ENCODE measurements at places on chromosomes 3 and 15. TPM values are rescaled to one million over a fixed set of nuclear protein-coding genes. Genes with fewer than 3 reads are reported as not detected.

The THRB gene
- 46.3 TPM for total RNA-seq

The FOXB1 gene
- total RNA-seq, result not detected

The BTLA gene
- not detected for total RNA-seq

The ZNF502 gene
- 6.6 TPM for total RNA-seq

The TP63 gene
- 0.49 TPM for total RNA-seq

The COL8A1 gene
- 726 TPM for total RNA-seq

The BHLHE40 gene
- total RNA-seq, result 71.2 TPM

The ARPC4 gene
- 236 TPM for total RNA-seq

The DUOX1 gene
- total RNA-seq, result 1.5 TPM

The EPHB1 gene
- 1.5 TPM for total RNA-seq

The SCN11A gene
- total RNA-seq, result under 0.01 TPM

The SAMD7 gene
- total RNA-seq, result not detected

The RLBP1 gene
- total RNA-seq, result not detected

The OR5K2 gene
- not detected for total RNA-seq

The ARL14 gene
- not detected for total RNA-seq
